Caco-2 (cell line): ENCODE measurements at places on chromosomes 7 and 10. TPM values are rescaled to one million over a fixed set of nuclear protein-coding genes. Genes with fewer than 3 reads are reported as not detected.

- DNase-seq, result no peak
These were observed 75.3 kb downstream of the DOCK4 start for GRCh38 chr7:112130729-112131410.

- DNase-seq, result no peak
These were observed 57.2 kb downstream of the SLC16A12 start for GRCh38 chr10:89478085-89478738.

DNA sequence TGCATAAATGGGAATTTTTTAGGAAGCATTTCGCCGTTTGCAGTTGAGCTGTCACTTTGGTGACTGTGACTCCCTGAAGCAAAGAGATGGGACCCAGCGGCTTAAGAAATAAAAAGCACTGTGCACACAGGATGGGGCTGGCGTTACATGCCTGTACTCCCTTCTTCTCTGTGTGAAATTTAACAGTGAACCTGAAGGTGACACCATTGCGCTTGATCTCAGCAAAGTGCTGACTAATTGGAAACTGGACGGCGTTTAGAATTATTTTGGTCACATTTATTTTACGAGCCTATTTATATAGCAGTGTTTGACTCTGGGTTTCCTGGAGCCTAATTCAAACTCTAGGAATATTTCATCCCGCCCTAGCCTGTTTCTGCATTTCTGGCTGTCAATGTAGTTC, 146.2 kb downstream of the PAXIP1 start:
- no peak for DNase-seq

DNA sequence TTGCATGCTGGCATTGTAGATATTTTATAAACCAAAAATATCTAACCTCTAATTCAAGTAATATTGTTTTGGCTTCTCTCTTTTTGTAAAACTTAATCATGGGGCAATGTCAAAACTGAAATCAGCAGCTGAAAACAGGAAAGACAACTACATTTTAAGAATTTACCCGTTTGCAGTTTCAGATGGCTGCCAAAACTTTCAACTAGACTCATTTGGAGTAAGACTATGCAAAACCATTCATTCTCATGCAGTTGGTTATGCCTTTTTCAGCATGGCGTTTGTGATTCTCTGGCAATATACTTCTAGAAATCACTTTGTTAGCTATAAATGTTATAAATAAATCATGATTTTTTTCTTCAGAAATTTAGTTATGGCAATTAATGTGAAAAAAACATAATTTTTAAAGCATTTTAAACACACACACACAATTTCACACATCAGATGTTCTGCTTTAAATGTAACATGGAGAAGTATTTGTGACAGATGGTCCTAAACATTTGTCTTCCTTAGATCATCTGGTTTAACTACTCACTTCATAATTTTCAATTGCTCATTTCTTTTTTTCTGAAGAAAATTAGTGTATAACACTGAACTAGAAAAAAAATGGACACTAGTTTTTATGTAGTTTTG, 116.4 kb downstream of the ITGB8 start:
- no peak for DNase-seq

The VAX1 gene
- not detected in 2 replicates for total RNA-seq

DNA sequence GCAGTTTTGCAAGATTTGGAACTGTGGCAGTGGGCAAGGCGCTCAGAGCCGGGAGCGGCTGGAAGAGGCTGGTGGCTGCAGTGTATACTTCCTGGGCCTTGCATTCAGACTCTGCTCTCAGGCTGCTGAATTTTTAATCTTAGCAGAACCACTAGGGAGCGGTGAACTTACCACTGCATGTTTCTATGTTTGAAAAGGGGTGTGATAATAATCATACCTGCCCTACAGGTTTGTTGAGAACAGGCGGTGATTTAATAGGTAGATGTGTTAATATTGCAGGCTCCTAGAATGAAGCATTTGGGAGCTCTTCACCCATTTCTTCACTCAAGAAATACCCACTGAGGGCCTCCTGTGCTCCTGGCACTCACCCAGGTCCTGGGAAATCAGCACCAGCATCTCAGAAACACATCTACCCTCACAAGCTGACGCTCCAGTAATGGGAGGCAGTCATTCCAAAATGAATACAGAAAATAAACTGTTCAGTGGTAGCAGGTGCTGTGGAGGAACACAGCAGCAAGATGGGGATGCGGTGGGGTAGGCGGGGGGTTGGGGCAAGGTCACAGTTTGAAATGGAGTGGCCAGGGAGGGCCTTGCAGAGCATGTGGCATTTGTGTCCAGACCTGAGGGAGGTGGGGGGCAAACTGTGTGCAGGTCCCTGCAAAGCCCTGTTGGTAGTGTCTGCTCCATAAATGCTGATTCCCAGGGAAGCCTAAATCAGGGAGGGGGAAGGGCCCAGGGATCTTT, 41.0 kb downstream of the VWA2 start:
- no peak for DNase-seq

GRCh38 chr10:17758200-17758599, 6.2 kb downstream of the TMEM236 start:
- no peak for DNase-seq

DNA sequence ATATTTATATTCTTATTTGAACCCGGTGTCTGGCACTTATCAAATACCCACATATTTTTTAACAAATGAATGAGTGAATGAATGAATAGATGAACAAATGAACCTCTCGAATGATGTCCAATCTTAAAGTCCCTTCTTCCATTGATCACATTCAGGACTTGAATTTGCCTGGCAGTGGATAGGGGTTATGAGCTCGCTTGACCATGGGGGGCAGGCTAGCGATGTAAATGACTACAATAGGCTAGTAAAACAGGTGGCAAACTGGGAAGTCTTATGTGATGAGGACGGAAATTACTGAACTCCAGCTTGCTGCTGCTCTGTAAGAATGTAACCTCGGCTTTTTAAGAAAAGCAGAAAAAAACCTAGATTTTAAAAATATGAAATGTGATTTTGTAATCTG, 247.7 kb upstream of the DKK1 start:
- DNase-seq, result peak; percentile 47

- no peak for DNase-seq
These were observed 109.9 kb downstream of the GLRX3 start for GRCh38 chr10:130246113-130246512.

DNA sequence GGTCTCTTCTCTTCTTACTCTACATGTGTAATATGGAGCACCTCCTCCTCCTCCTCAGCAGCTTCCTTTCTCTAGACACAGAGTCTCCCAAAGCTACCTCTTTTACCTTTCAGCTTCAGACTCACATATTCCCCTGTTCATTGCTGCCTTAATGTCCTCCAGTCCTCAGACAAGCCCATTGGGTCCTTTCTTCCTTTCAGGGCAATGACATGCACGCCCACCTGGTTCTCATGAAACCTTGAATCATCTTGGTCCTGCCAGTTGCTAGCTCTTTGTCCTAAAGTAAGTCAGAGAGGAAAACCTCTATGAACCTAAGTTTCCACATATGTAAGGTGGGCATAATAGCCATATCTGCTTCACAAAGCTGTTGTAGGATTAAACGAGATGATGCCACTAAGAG, 227.0 kb downstream of the RPS24 start:
- no peak for DNase-seq

GRCh38 chr7:99248391-99249095, 24.1 kb upstream of the MYH16 start:
- no peak for DNase-seq

DNA sequence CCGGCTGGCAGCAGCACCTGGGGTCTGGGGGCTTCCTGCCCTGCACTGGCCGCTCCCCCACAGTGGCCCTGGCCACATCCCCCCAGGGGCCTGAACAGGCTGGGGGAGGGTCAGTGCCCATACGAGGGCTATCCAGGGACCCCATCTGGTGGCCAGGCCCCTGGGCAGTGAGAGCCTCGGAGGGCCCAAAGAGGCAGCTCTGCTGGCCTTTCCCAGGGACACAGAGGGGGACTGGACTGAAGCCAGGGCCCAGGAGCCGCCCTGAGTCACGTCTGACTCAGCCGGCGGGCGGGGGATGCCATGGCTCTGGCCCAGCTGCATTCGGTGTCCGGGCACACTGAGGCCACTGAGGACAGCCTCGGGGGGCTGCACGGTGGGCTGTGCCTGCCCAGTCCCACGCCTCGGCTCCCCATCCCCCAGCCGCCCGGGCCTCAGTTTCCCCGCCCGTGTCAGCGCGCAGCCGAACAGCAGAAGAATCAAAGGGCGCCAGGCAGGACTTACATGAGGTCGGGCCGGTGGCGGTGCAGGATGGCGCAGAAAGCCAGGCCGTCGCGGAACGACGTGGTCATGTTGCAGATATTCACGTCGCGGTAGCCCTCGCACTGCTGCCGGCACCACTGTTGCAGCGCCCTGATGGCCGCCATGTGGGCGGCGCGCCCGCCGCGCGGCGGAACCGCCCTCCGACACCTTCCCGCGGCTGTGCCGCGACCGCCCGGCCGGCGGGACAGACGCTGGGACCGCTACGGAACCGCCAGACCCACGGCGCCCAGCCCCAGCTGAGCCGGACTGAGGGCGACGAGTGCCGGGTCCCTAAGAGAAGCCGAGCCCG, at the start of gene MICALL2:
Gene MICALL2 (minus strand): TSS at position 788 of the 829 bp plus-strand sequence. CDS start 144 bp downstream, at position 644.
- DNase-seq, result no peak

The FANK1 gene
- total RNA-seq, result 0.49 and 0.73 TPM in 2 replicates

DNA sequence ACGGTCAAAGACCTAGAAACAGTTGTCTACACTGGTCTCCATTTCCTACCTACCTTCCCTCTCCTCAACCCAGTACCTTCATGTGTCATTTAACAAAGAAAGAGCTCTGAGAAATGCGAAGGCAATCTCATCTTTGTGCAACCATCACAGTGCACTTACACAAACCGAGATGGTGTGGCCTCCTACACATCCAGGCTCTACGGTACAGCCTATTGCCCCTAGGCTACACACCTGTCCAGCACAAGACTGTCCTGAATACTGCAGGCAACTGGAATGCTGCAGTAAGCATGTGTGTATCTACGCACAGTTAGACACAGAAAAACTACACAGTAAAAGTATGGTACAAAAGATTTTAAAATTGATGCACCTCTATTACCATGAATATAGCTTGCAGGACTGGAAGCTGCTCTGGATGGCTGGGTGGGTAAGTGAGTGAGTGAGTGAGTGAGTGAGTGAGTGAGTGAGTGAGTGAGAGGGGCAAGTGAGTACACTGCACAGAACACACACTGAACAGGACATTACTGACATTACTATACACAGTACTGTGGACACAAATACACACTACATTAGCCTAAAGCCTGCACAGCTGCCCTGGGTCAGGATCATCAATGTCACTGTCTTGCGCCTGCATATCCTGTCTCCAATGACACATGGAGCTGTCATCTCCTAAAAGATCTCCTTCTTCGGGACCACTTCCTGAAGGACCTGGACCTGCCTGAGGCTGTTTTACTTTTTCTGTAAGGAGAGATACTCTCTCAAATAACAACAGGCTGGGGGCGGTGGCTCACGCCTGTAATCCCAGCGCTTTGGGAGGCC, 18.5 kb downstream of the ITGB1 start:
- DNase-seq, result no peak

GRCh38 chr7:135768467-135768866, 19.9 kb upstream of the FAM180A start:
- DNase-seq, result no peak

The DBF4 gene
- total RNA-seq, result 55.0 and 62.8 TPM in 2 replicates

DNA sequence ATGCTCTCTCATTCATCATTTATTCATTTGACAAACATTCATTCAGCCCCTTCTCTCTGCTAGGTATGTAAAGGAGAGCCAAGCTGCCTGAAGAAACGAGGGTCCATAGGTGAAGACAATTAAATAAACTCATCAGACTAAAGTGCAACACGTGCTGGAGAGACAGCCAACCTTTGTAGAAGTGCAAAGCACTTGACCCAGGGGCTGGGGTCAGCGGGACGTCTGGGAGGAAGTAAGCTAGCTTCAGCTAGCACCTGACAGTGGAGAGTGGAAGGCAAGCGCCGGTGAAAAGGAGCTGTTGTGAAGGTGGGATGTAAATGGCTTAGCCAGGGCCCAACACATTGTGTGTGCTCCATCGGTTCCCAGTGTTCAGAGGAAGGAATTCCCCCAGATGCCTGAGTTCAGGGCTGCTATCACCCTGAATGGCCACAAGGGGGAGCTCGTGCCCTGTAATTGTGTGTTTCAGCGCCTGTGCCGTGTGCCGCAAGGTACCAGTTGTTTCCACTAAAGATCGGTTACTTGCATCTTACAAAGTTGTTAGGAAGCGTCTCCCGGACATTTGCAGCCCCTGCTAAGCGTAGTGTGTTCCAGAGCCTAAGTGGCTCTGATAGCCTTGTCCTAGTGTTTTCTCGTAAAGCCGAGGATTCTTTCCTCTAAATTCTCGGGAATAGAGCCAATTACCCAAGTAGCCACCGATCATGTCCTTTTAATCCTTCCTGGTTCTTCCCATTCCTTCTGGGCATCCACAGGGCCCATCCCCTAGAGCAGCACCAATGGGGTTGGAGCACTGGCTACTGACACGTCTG, 30.6 kb downstream of the TLX1 start:
- DNase-seq, result peak; percentile 79

The EGR2 gene
- 0.30 and 0.61 TPM in 2 replicates for total RNA-seq

The CASTOR2 gene
- 43.4 and 45.6 TPM in 2 replicates for total RNA-seq

DNA sequence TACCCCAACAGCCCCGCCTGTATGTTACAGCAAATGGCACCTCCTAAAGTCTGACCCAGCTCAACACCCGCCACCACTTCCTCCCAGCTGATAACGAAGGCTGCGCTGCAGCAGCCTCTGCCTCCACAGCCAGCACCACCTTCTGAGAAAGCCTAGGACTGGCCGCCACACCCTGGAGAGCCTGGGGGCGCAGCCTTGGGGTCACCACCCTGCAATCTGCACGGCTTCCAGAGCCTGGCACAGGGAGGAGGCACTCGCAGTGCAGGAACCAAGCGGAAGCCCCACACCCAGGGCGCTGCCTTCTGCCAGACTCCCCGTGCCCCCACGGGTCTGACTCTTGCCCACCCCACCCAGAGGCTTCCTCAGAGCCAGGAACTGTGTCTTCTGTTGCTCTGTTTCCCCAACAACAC, 112.5 kb downstream of the MAD1L1 start:
- no peak for DNase-seq

DNA sequence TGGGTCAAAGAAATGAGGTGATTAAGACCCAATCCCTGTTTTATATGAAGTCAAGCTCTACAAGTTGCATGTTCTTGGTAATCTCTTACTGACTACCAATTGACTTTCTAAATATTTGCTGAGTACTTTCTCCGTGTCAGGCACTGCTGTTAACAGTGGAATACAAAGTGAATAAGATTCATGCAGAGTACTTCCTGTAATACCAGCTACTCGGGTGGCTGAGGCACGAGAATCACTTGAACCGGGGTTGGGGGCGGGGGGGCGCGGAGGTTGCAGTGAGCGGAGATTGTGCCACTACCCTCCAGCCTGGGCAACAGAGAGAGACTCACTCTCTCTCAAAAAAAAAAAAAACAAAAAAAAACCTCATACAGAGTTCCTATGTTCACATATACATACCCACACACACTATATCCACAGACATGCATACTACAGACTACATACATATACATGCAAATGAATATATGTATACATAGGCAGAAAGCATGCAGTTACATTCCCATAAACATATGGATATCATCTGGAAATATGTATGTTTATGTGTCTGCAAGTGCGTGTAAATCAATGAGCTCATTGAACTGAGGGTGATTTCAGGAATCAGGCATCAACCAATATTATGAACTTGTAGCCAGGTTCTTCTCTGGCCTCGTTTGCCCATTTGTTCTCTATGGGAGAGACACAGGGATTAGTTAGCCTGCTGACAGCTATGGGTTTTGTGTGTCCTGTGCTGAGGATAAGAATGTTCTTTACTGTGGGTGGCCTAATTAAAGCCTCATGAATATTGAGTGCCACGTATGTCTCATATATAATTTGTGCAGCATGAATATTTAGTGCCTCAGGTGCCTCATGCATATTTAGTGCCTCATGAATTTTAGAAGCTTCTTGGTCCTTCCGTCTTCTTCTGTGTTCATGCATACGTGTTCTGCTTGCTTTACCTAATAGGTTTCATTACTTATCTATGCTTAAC, 73.9 kb downstream of the BICC1 start:
- no peak for DNase-seq

- DNase-seq, result no peak
These were observed 189.9 kb downstream of the HERPUD2 start for GRCh38 chr7:35505066-35505465.
